ENCODE measurements at places on chromosomes 3 and 15.

DNA sequence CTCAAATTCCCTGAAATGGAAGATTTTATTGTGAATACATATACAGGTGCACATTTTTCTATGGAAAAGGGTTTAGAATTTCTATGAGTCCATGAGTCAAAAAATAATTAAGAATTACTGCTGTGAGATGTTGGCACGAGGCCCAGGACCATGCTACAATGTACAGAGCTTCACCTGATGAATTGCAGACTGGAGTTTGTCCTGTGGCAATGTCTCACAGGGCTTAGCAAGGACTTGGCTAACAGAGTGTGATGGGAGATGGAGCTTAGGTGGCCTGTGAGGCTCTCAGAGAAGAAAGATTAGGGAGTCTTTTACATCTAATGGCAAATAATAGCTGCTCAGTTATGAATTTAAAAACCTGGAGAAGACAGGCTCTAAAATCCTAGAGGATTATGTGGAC lies 219.5 kb upstream of the CBLB start:
- no peak for DNase-seq

DNA sequence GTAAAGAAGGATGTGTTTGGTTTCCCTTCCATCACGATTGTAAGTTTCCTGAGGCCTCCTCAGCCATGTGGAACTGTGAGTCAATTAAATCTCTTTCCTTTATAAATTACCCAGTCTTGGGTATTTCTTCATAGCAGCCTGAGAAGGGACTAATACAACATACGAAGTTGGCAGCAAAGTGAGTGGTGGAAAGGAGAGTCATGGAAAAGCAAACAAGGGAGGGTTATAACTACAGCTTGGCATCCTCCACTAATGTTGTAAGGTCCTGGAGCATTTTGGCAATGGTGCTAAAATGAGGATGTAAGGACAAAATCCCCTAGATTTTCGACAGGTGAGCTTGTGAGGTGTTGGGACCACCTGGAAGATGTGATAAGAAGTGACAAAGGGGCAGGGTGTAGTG lies 5.8 kb upstream of the TMEM41A start:
- DNase-seq, result no peak

- DNase-seq, result no peak
Observed at GRCh38 chr15:30929064-30929669, 25.5 kb downstream of the FAN1 start.

DNA sequence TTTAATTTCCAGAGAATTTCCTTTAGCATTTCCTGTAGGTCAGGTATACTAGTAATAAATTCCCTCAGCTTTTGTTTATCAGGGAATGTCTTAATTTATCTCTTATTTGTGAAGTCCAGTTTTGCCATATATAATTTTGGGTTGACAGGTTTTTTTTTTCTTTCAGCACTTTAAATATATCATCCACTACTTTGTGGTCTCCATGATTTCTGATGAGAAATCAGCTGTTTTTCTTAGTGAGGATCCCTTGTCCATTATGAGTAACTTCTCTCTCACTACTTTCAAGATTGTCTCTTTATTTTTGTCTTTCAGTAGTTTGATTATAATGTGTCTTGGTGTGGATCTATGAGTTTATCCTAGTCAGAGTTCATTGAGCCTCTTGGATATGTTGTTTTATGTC lies 105.7 kb downstream of the LRRC49 start:
- no peak for DNase-seq

DNA sequence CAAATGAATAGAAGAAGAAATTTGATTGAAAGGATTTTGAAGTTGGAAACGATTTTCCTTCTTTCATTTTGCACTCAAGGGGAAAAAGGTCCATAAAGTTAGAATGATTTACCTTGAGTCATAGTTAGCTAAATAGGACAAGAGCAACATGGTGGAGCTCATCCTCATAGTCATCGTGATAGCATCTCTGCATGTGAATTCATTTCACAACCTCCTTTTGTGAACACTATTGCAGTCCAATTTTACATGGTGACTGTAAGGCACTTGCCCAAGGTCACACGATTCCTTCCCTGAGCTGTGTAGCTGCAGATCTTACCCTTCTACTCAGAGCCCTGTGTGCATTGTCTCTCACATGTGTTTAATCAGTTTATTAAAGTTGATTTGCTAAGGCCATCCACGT lies 359.8 kb upstream of the C2CD4B start:
- DNase-seq, result no peak

- no peak for DNase-seq
Observed at GRCh38 chr15:57820119-57820518, 113.6 kb downstream of the POLR2M start.

- DNase-seq, result no peak
Observed at GRCh38 chr15:69762373-69763148, 309.9 kb downstream of the RPLP1 start.

- no peak for DNase-seq
Observed at GRCh38 chr15:63979262-63979793, 67.0 kb downstream of the DAPK2 start.

GRCh38 chr15:82315519-82316246 lies 33.6 kb downstream of the GOLGA6L10 start:
- no peak for DNase-seq

GRCh38 chr3:10228248-10228950 lies 19.9 kb upstream of the TATDN2 start:
- peak; percentile 9 for DNase-seq

DNA sequence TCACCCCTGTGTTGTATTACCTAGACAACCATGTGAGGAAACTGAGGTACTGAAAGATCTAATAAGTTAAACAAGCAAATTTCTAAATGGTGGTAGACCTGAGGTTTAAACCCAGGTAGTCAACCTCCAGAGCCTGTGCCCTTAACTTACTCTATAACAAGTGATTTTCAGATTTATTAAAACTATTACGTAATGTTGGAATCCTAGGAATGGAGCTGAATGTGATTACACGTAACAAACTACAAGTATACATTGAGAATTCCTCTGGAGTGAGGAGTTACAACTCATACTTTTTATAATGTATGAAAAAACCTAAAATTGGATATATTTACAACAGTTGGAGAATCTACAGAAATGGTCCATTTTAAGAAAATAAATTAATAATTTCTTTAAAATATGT lies 18.0 kb downstream of the FAM98B start:
- no peak for DNase-seq

DNA sequence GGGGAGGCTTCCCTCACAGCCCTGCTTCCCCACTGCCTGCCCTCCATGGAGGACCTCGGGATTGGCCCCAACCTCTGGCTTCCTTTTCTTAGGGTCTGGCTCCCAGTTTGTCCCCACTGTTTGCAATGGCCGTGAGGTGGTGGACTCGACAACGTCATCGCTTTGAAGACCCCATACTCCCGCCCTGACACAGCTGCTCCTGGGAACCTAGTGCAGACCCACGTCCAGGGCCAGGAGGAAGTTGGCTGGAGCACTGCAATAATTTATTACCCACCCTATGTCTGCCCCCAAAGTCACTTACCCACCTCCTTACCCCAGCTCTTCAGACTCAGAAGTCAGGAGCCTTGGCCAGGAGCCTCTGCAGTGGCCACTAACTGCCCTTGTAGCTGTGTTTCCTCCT lies 11.1 kb downstream of the GRM2 start:
- DNase-seq, result no peak

GRCh38 chr3:87437765-87438164 lies 161.4 kb upstream of the POU1F1 start:
- no peak for DNase-seq

GRCh38 chr3:33218446-33219174 lies at the start of gene SUSD5:
Gene SUSD5, minus strand, starts transcription at chr3:33218810. Its CDS starts 13 bp downstream, at chr3:33218797.
- no peak for DNase-seq

- DNase-seq, result no peak
Observed at GRCh38 chr15:70643783-70644125, 119.6 kb downstream of the UACA start.

DNA sequence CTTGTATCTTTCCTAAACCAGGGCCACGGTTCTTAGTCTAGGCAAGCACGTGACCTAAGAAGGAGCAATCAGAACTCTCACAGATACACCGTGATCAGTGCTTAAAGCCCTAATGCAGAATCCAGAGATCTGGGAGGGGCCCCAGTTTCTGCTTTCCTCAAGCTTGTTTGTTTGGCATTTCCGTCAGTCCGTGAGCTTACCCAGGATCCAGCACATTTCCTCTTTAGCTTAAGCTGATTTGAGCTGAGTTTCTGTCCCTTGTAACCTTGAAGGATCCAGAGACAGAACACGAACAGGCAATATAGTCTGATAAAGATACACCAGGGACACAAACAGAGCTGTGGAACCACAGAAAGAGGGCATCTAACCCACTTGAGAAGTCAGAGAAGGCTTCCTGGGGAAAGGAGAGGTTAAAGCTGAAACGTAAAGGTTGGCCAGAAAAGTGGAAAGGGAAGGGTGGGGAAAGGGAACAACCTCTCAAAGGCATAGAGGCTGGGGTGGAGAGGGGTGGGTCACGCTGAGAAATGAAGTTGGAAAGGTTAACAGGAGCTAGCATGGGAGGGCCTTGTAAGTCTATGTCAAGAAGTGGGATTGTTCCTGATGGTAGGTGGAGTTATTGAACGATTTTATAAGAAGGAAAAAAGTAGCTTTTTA lies 42.1 kb upstream of the RARB start:
- no peak for DNase-seq

- DNase-seq, result no peak
Observed at GRCh38 chr15:64942356-64942755, 30.7 kb downstream of the ANKDD1A start.

DNA sequence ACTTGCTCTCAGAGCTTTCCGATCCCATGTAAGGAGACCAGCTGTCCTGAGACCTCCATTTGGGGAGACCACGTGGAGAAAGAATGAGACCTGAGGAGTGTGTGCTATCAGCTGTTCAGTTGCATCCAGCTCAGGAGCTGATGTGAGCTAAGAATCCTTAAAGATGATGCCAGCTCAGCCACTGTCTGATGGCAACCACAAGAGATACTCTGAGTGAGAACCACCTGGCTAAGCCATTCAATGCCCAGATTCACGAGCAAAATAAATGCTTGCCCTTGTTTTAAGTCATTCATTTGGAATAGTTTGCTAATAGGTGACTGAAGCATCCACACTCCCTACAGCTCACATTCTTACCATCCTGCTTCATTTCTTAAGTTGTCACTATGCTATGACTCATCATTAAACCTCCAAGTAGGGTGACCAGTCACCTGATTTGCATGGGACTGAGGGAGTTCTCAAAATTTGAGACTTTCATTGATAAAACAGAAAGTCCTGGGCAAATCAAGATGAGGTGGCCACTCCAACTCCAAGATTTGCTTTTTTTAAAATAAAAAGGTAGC lies 56.4 kb downstream of the SPTSSB start:
- DNase-seq, result no peak

DNA sequence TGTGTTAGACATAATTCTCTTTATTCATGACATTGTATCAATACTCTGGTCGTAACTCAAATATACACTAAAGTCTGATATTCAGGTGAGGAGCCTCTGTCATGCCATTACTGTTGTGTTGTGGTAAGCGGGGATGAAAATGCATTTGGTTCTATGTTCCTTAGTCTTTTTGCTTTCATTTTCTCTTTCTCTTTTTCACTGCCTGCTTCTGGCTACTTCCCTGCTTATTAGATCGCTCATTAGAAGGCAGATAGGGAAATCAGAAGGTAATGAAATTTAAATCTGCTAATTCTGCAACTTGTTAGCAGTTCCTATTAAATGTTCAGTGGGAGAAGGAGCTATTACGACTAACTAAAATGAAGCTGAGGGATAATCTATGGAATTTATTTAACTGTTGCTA lies 345.0 kb downstream of the GRM7 start:
- no peak for DNase-seq

DNA sequence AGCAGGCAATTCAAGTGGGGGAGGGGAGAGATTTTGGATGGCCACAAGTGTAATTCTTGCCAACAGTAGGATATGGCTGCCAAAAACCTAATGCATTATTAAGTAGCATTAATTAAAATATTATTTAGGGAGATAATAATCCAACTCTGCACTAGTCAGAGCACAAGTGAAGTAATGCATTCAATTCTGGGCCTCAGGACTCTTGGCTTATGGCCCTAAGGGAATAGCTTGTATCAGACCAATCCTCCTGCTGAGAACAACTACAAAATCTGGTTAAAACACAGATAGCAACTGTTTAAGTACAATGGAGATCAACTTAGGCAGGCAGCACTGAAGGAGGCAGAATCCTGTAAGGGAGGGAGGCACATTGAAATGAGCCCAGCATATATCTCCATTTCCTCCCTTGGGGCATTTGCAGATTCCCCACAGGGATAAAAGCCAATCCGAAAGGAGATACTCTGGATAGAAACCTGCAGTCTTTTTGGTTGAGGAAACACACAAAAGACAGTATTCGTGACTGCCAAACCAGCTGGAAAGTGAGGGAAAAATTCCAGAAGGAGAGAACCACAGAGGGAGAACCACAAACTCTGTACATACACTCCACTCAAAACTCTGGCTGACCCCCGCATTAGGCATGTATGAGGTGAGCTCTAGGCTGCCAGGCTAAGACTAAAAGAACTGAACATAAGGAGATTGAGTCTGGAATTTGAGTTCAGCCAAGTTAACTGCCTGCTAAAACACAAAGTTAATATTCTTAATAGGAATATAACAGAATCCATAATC lies 57.4 kb downstream of the ETFA start:
- no peak for DNase-seq

GRCh38 chr15:99434506-99435112 lies 131.2 kb upstream of the MEF2A start:
- no peak for DNase-seq

- DNase-seq, result no peak
Observed at GRCh38 chr3:127103080-127103479, 89.9 kb upstream of the PRR23E start.

GRCh38 chr15:43278869-43279268 lies 12.1 kb upstream of the TGM5 start:
- DNase-seq, result no peak

GRCh38 chr15:78873793-78874765 lies 1.4 kb downstream of the MORF4L1 start:
- DNase-seq, result no peak

DNA sequence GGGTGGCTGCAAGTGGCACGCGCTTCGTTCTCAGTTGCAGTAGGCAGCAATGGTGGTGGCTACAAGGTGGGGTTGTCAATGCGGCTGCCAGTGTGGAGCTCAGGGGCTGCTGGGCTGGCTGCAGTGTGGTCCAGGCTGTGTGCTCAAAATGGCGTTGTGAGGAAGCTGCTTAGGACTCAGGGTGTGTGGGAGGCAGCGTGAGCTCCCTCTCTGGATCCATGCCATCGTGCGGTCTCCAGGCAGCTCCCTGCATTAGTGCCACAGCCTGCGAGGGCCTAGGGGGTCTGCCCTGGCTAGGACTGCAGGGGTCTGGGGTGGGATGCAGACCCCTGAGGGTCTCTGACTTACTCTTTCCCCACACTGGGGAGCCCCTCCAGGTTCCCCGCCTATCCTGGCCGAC lies 397.2 kb downstream of the OCA2 start:
- DNase-seq, result no peak

Data from stimulated activated CD4-positive, alpha-beta T cell treated with anti-CD3 and anti-CD28 coated beads, Interleukin-2, amount 100 ng/mL, for 4 hours (primary cell).